Ascending aorta (tissue), 2 donors: ENCODE measurements at places on chromosomes 2 and 18.

DNA sequence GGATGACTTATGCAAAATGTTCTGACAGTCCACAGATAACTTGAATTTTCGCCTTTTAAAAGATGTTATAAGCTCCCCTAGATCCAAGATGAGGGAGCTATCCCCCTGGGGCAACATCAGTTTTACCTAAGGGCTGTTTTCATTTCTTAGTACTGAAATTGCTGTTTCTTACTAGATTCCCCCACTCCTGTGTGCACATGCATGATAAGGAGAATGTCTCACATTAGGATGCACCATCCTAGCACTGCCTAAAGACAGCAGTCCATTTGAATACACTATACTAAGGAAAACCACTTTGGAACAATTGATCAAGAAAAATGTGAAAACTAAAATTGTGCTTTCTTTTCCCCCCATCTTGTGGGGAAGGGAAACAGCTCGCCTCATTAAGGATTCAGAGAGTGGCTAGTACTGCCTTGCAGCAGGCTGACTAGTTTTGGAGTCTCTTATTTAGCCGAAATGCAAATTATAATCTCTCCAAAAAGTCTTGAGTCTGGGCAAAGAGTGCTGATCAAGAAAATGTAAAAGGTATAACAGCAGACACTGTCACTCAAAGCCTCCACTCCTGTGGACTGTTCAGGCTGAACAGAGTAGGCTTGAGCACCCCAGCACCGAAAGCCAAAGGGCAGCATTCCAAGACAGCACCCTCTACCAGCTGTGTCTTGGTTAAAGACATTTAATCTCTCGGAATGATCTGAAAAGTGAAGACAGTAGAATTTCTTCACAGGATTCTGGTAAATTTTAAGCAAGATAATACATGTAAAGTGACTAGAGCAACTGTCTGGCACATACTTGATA, 65.0 kb downstream of the ZNF385B start:
- no peaks in the 10 kb centered on the region for H3K4me1 ChIP-seq
- H3K27ac ChIP-seq = no peak overlapping the region
- H3K27me3 ChIP-seq = no peaks in the 10 kb centered on the region
- no peak for DNase-seq

GRCh38 chr2:229180658-229181057, 90.4 kb downstream of the PID1 start:
- no peaks in the 10 kb centered on the region for H3K36me3 ChIP-seq
- H3K27me3 ChIP-seq = no peaks in the 10 kb centered on the region
- H3K4me1 ChIP-seq = peaks cover 25% of the 10 kb centered on the region
- no peak for DNase-seq
- no peak overlapping the region for H3K27ac ChIP-seq
- no peak overlapping the region for H3K4me3 ChIP-seq

DNA sequence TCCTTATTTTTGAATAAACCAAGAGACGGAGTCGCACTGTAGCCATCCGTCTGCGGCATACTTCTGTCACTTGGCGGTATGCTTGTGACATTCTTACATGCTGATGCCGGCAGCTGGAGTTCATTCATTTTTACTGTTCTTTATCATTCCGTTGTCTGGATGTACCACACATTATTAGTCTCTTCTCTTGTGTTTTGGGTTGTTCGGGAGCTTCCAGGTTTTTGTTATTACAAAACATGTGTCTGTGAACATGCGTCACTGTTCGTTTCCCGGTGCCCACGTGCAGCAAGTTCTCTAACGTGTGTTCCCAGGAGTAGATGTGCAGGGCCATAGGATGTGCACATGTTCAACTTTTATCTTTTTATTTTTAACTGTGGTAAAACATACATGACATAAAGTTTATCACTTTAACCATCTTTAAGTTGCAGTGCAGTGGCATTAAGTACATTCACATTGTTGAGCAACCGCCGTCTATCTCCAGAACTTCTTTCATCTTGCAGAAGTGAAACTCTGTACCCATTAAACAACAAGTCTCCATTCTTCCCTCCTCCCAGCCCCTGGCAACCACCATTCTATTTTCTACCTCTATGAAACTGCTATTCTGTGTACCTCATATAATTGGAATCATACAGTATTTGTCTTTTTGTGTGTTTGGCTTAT, 40.1 kb downstream of the MTCL1 start:
- DNase-seq = no peak
- H3K4me3 ChIP-seq = no peak overlapping the region
- no peaks in the 10 kb centered on the region for H3K36me3 ChIP-seq
- H3K27ac ChIP-seq = no peak overlapping the region

- peaks cover 25% of the 10 kb centered on the region for H3K36me3 ChIP-seq
- no peaks in the 10 kb centered on the region for H3K27me3 ChIP-seq
- H3K27ac ChIP-seq = peak overlapping the region; percentile 100
- peak overlapping the region; percentile 94 for H3K4me3 ChIP-seq
Measured at GRCh38 chr18:3260995-3261372, 949 bp upstream of the MYL12B start.

DNA sequence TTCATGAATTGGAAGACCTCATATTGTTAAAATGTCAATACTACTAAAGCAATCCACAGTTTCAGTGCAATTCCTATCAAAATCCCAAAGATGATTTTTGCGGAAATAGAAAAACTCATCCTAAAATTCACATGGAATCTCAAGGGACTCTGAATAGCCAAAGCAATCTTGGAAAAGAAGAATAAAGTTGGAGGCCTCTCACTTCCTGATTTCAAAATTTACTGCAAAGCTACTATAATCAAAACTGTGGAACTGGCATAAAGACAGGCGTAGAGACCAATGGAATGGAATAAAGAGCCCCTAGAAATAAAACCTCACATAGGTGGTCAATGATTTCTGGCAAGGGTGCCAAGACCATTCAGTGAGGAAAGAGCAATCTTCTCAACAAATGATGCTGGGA, 42.3 kb downstream of the ACOXL start:
- no peaks in the 10 kb centered on the region for H3K4me1 ChIP-seq
- H3K27me3 ChIP-seq = no peaks in the 10 kb centered on the region
- no peaks in the 10 kb centered on the region for H3K36me3 ChIP-seq
- no peak overlapping the region for H3K4me3 ChIP-seq
- DNase-seq = no peak
- H3K27ac ChIP-seq = no peak overlapping the region

DNA sequence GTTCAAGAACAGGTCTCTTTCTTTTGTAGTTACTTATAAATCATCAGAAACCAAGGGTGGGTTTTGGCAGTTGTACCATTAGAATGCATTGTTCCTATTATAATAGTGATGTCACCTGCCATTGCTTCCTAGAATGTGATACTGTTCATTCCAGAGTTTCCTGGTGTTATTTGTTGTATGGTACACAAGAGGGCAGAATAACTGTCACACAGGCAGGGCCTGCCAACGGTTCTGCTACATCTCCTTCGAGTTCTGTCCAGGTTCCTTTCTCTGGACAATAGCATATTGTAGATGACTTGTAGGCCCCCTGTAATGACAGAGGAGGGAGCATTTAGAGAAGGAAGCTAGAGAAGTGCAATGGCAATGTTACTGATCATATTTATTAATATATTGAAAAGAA, 98.3 kb downstream of the KLHL14 start:
- no peaks in the 10 kb centered on the region for H3K4me1 ChIP-seq
- no peaks in the 10 kb centered on the region for H3K27me3 ChIP-seq
- no peaks in the 10 kb centered on the region for H3K36me3 ChIP-seq
- DNase-seq = no peak
